ENCODE measurements at places on chromosomes 3 and 15.

- DNase-seq = no peak
Measured at GRCh38 chr3:53618936-53619335, 124.5 kb downstream of the CACNA1D start.

DNA sequence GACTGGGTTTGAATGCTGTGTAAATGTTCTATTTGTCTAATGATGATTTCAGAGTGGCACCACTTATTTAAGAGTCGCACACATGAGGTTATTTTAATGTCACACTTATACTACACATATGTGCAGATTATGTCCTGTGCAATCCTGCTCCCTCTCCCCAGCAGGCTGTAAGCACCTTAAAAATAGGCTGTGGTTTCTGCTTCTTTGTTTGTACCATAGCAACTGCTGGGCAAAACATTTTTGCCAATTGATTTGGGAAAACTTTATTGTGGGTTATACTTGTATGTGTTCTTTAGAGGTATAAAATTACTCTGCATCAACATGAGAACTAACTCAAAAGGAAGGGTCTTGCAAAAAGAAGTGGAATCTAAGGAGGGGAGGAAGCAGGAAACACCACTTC is 318.5 kb downstream of the NTRK3 start:
- DNase-seq = no peak

GRCh38 chr3:132513057-132513456 is 84.0 kb upstream of the ACKR4 start:
- DNase-seq = no peak

GRCh38 chr3:169886671-169887070 is 16.9 kb upstream of the LRRC31 start:
- no peak for DNase-seq

DNA sequence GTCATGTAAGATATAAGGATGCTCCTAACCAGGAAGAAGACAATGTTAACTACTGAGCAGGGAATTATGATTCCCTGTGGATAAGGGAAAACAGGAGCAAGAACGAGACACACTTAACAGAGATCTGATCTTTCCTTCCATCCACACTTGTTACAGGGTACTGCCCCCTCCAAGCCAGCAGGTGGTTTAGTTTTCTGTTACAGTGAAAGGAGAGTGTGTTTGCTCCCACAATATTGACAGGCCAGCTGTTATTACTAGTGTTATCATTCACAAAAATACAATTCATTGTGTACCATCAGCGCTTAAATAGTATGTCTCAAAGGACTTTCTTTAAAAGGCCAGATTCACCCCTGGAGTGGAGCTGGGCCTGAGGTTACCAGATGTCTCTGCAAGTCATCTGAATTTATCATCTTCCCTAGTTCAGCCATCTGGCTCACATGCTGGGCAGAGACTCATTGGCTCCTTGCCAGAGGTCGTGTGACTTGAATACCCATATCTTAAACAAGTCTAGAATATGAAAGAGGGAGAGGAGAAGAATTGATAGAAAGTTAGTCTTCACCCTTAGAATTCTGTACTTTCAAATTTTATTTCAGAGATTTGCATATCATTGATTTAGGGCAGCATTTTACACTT is 16.8 kb upstream of the FMN1 start:
- no peak for DNase-seq

- DNase-seq = peak; percentile 26
Measured at GRCh38 chr15:60590935-60591495, 112.1 kb upstream of the ICE2 start.

- no peak for DNase-seq
Measured at GRCh38 chr3:197495059-197495455, 60.7 kb downstream of the BDH1 start.

DNA sequence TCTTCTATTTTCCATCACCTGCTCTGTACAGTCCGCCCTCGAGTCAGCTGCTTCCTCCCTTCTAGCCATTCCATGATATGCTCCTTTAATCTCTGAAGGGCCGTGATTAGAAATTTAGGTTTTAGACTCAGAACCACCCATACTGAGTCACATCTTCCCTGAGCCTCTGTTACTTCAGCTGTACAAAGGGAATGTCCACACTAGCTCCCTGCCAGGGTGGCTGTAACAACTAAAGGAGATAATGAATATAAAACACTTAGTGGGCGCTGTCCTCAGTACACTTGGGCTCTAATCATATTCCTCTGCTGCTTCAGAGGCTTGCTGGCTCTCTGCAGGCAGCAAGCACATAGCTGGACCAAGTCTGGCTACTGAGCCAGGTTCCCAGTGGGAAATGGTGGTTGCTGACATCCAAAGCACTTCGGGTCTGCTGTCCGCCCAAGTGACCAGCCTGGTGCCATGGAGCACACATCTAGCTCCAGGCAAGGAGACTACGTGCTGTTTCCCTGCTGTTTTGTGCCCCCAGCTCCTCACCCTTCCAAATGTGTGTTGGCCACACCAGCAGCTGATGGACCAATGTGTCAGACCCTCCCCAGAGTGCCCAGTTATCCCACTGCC is 901 bp upstream of the CHST14 start:
- DNase-seq = no peak

- DNase-seq = no peak
Measured at GRCh38 chr3:133881492-133881891, 14.2 kb downstream of the RAB6B start.

DNA sequence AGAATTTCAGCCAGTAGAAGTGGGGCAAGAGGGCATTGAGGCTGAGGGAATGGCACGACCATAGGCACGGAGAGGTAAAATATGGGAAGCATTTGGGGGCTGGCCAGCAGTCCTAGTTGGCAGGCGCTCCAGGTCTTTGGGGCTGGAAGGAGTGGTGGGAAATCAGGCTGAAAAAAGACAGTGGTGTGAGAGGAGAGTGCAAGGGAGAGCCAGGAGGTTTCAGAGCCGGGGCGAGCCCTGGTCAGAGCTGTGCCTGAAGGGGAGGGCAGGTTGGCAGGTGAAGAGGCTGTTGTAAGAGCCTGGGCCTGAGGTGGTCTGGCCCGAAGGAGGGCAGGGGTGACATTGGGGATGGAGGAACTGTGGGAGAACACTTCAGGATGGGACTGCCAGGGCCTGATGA is 1.6 kb upstream of the IDH3A start:
- no peak for DNase-seq

GRCh38 chr15:65920825-65921309 is 51.6 kb downstream of the RAB11A start:
- DNase-seq = no peak

- no peak for DNase-seq
Measured at GRCh38 chr15:83556068-83556467, 97.9 kb upstream of the ADAMTSL3 start.

DNA sequence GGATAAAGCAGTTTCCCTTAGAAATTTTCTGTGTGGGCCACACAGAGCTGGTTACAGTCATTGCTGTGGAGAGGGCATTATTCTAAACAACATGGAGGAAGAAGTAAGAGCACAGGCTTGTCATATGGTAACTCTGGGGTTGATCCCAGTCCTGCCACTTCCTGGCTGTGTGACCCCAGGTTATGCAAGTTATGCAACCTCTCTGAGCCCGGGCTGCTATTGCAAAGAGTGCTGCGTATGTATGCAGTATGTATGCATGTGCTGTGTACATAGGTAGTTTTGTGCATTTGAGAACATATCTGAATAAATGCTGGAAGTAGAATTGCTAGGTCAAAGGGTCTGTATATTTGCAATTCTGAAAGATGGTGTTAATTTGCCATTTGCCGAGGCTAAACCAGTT is 9.2 kb downstream of the SPSB4 start:
- DNase-seq = no peak

DNA sequence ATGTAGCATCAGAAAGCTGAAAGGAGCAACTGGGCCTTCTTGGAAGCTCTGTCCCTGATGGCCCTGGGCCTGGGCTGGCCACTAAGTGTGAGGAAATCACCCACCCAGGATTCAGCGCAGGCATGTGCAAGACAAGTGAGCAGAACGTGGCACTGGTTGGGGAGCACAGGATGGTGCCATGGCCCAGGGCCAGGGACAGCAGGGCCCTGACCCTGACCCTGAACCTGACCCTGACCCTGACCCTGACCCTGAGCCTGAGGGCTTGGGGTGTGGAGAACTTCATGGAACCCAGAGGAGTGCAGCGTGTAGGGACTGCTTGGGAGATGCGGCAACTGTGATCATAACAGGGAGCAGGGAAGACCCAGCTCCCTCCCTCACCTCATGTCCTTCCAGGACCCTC is 5.9 kb upstream of the ALDH1L1 start:
- DNase-seq = no peak

All from stimulated activated CD8-positive, alpha-beta memory T cell treated with anti-CD3 and anti-CD28 coated beads, Interleukin-7, amount 100 ng/mL, for 1 hour (primary cell).